ENCODE measurements at places on chromosomes 16 and 17.

- no peak for DNase-seq
These were observed 117.8 kb downstream of the AATF start for GRCh38 chr17:37066322-37067255.

DNA sequence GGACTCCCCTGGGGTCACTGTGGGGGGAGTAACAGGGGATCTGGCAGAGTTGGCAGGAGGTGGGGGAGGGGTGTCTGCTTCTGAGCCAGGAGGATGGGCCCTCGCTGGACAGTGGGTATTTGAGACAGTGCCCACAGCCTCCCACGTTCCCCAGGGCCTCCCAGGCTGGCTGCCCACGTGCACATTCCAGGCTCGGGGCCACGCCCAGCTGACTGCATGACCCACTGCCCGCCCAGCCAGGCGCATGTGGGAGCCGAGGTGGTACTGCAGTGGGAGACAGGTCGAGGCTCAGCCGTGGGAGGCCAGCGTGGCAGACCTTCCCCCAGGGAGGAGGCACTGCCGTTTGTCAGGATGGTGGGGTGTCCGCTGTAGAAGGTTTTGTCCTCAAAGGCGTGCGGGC is 38.8 kb downstream of the BAHCC1 start:
- DNase-seq = no peak

DNA sequence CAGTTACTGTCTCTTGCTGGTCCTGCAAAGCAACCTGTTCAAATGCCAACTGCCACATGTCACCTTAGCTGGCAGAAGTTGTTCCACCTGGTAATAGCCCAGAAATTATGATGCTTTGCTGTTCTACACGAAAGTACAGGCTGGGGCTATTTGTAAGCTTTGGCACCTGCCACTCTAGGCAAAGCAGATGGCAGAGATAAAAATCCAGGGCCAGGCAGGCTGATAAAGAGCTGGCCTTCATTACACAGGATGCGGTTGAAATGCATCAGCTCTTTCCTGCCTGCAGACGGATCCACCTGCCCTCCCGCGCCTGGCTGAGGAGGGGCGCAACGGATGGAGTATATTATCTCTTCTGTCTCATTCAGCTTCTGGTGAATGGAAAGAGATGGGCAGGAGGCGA is 29.3 kb upstream of the KDM8 start:
- DNase-seq = no peak

- no peak for DNase-seq
These were observed 298.5 kb upstream of the FOXF1 start for GRCh38 chr16:86211800-86212199.

GRCh38 chr16:1343428-1344242 is 8.0 kb downstream of the TSR3 start:
- no peak for DNase-seq

DNA sequence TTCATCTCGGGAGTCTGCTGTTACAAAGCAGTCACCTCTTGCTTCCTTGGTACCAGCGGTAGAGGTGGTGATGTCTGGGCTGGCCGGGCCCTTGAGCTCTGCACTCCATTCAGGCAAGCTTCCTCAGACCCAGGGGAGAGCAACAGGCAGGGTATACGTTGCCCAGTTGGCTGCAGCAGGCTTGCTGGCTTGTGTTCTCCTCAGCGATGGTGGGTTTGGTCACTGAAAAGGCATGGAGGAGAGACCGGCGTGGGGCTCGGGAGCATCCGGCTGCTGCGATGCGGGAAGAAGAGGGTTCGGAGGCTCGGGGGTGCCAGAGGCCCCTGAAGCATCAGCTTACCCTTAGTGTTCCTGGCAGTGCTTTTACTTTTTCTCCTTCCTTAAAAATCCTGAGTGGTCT is 25.8 kb downstream of the SAP30BP start:
- peak; percentile 78 for DNase-seq

- no peak for DNase-seq
These were observed 275.0 kb upstream of the CDH5 start for GRCh38 chr16:66091471-66091891.

DNA sequence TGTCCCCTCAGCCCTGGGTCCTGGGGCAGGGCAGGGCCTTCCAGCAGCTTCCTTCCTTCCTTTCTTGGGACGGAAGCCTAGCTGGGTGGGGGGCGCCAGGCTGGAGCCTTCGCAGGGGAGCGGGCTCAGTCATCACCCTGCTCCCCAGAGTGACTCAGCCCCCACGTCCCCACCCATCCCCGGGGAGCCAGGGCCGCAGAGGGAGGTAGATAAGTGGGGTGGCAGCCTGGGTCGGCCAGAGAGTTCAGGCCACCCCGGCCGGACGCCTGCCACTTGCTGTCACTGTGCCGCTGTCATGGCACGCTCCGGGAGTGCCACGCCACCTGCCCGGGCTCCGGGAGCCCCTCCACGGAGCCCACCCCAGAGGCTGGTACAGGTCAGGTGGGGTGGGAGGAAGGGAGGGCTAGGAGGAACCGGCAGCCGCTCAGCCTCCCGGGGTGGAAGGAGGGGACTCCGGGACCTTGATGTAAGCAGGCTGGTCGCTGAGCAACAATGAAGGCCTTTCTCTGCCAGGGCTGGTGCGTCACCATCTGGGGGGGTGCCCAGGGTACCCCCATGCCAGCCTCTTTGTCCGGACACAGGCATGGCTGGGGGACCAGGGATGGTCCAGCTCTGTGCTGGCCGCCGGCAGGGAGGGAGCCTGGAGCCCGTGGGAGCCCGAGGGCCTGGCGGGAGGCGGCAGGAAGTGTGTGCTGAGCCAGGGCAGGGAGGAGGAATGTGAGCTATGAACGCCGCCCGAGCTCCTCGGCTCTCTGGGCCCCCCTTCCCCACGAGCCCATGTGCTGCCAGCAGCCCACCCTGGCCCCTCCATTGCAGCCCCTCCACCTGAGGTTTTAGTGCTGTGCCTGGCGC is 6.6 kb downstream of the NHERF2 start:
- peak; percentile 79 for DNase-seq

GRCh38 chr16:89934611-89935553 is 11.7 kb downstream of the TUBB3 start:
- no peak for DNase-seq

DNA sequence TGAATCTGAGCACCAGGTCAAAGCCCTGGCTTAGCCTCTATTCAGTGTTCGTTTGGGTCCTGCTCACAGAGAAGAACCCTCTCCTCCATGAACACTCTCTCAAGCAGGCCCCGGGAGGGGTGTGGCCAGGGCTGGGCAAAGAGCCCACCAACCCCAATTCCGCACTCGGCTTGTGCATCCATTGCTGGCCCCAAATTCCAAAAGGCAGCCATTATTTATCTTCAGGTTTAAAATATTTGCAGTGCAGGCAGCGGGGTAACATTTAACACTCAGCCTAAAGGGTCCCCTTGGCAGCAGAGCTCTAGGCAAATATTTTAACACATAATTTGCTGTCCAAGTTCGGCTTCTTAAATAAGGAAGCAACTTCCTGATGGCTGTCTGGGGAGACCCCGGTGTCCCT is 115.7 kb downstream of the ZNF423 start:
- no peak for DNase-seq

DNA sequence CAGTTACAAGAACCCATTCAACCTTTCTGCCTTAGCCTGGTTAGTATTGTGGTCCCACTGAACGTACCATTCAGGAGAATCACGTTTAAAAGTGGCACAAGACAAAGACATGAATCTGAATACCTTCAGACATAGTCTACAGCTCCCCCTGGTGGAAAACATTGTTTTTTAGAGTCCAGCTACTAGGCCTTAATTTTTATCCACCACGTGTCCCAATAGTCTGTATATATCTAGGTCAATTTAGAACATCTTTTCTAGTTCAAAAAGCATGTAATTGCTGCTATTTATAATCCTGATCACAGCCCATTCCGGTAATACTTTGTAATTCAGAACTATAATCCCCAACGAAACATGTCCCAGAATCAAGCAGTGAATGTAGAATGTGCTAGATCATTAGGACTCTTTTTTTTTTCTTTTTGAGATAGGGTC is 13.7 kb upstream of the GUCY2D start:
- no peak for DNase-seq

GRCh38 chr17:83186751-83187421 is 107.5 kb downstream of the METRNL start:
- DNase-seq = peak; percentile 4

- no peak for DNase-seq
These were observed 14.6 kb downstream of the FANCA start for GRCh38 chr16:89801800-89802199.

GRCh38 chr17:18997650-18998196 is 6.8 kb downstream of the FAM83G start:
- no peak for DNase-seq

GRCh38 chr17:43134774-43135453 is 9.8 kb upstream of the BRCA1 start:
- no peak for DNase-seq

GRCh38 chr16:4180511-4180910 is 61.4 kb downstream of the SRL start:
- DNase-seq = no peak

GRCh38 chr17:56096026-56096810 is 57.1 kb upstream of the ANKFN1 start:
- no peak for DNase-seq

DNA sequence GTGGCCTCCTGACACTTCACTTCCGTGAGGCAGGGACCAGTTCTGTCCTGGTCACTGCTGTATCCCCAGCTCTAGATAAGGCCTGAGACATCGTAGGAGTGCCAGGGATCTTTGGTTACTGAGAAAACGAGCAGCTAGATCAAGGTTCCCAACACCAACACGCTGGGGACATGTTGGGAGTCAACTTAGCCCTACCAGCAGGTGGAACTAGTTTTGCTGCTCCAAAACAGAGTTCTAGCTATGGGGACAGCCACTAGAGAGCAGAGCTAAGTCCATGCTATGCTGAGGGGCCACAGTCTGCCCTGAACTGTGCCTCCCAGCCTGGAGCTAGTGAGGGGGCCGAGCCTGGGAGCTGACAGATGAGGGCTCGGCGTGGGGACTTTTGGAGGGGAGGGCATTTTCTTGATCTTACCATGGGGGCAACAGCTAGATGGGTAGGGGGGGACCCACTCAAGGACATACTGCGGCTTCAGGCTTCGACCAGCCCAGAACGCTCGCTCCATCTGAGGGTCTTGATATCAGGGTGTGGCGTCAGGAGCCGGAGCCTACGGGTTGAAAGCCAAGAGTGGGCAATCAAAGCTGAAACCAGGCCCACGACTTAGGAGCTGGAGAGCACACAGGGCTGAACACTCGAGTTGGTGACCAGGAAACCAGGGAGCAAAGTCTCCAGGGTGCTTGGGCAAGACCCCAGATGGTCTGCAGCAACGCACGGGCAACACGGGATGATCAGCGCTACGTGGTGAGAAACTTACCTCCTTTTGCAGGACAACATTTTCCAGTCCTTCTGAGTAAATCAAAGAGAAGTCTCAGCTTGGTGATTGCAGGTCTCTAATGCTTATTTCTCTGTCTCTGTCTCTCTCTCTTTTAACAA is 13.4 kb downstream of the SNX20 start:
- no peak for DNase-seq

DNA sequence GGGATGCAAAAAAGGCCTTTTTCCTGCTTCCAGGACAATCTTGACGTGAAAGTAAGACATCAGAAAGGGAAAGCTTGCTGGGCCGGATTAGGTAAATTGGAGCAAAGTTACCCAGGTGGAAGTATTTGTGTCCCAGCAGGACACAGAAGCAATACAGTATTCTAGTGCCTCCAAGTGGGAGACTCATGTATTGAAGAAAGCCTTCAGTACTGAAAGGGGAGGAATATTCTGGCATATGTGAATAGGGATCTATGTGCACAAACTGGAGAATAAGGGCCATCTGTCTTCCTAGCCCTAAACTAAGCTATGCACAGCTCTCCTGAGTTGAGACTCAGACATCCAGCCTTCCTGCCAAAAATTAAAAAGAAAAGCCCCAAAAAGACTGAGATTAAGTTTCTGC is 327.3 kb upstream of the CDH8 start:
- DNase-seq = no peak

DNA sequence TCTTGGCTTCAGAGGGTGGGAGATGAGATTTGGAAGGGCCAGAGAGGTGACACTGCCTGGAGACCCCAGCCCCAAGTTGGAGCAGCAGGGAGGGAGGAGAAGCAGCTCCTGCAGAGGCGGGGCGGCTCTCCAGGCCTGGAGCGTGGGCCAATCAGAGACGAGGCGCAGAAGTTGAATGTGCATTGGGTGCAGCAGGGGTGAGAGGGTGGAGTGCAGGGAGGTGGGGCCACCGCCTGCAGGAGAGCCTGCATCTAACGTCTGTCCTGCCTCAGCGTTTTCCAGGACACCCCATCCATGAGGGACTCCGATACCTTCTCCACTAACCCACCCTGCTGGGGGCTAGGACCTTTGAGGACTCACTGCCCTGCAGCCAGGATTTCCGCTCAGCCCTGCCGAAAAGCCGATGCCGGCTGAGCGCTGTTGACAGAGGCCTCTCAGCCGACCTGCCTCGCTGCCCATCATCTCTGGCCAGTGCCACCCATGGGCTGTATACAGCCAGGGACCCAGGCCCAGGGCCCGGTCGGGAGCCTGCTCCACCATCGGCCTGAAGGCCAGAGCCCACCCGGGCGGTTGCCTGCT is 146.2 kb downstream of the ENGASE start:
- DNase-seq = peak; percentile 68

DNA sequence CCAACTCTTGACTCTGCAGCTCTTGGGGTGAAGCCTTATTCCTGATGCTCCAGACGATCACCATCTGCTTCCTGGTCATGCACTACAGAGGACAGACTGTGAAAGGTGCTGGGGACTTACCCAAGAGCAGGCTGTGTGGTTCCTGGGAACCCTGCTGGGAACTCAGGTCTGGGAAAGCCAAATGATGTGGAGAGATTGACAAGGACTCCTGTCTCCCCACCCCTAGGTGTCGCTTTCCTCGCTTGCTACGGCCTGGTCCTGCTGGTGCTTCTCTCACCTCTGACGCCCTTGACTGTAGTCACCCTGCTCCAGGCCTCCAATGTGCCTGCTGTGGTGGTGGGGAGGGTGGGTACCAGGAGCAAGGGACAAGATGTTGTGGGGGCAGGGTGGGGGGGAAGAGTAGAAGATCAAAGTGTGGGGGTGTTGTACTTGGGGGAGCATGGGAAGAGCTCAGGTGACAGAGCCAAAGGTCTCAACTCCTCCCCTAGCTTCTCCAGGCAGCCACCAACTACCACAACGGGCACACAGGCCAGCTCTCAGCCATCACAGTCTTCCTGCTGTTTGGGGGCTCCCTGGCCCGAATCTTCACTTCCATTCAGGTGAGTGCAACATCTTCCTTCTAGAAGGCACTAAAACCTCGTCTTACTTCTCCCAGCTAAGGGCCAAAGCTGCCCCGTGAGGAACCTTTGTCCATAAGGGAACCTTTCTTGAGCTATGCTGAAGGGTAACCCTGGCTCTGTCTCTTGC is 3.0 kb downstream of the SOX15 start:
- DNase-seq = no peak

DNA sequence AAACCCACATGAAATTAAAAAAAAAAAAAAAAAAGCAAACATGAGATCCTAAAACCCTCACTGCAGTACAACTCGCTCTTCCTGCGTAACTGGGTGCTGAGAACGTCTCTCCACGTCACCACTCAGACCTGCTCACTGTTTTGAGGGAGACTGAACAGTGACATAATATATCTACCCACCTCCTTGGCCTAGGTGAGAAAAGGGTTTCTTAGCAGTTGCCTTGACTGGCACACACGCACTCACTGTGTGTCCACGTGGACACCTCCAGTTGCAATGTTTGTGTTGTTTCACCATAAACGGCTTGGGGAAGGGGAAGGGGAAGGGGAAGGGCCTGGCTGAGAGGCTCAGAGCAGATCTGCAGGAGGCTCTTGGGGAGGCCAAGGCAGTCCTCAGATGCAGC is 32.0 kb downstream of the FANCA start:
- DNase-seq = no peak

GRCh38 chr17:58593123-58593522 is 78.7 kb upstream of the MTMR4 start:
- no peak for DNase-seq
